ENCODE measurements at places on chromosomes 3 and 15. TPM values are rescaled to one million over a fixed set of nuclear protein-coding genes. Genes with fewer than 3 reads are reported as not detected.

SLC12A1 gene
- total RNA-seq, result 0.05 TPM

MCCC1 gene
- total RNA-seq, result 22.0 TPM

AP3B2 gene
- total RNA-seq, result 0.33 TPM

ECE2 gene
- total RNA-seq, result not detected

NMB gene
- 5.8 TPM for total RNA-seq

GXYLT2 gene
- 6.6 TPM for total RNA-seq

TJP1 gene
- total RNA-seq, result 7.3 TPM

CACNA1D gene
- 0.66 TPM for total RNA-seq

NR2E3 gene
- 0.05 TPM for total RNA-seq

CAMK1 gene
- total RNA-seq, result 9.2 TPM

YEATS2 gene
- 27.9 TPM for total RNA-seq

AADACL2 gene
- 0.14 TPM for total RNA-seq

PLA2G4D gene
- total RNA-seq, result 0.28 TPM

CAV3 gene
- total RNA-seq, result 0.38 TPM

MME gene
- total RNA-seq, result 21.2 TPM

CNTN6 gene
- 0.52 TPM for total RNA-seq

CCR1 gene
- 7.0 TPM for total RNA-seq

LRRC3B gene
- 0.57 TPM for total RNA-seq

SAMMSON gene
- total RNA-seq, result under 0.01 TPM

PLA1A gene
- total RNA-seq, result 1.1 TPM

ISY1 gene
- total RNA-seq, result 32.6 TPM

CHAC1 gene
- 0.47 TPM for total RNA-seq

Data from thymus (tissue), 14 donors.